MV-4-11 (cell line): ENCODE measurements at places on chromosomes 1 and 21.

DNA sequence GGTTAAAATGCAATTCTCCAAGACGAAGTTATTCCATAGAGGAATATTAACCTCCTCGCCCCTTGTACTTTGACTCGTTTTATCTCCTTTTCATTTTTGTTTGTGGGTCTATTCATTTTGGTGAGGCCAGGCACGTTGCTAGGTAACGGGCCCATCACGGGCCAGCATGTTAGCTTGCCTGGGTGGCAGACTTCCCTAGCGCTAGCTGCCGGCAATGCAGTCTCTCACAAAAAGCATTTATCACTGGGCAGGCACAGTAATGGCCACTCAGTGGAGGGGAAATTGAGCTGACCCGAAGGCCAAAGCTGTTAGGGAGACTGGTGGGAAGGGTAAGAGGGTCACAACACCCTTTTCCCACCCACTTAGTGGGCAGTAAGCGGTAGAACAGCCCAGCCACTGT is 234.4 kb upstream of the FOXD3 start:
- DNase-seq, result no peak

- DNase-seq, result no peak
These were observed 163.6 kb downstream of the PLPP3 start for GRCh38 chr1:56415720-56416119.

GRCh38 chr1:4019147-4019521 is 119.1 kb upstream of the C1orf174 start:
- no peak for DNase-seq

DNA sequence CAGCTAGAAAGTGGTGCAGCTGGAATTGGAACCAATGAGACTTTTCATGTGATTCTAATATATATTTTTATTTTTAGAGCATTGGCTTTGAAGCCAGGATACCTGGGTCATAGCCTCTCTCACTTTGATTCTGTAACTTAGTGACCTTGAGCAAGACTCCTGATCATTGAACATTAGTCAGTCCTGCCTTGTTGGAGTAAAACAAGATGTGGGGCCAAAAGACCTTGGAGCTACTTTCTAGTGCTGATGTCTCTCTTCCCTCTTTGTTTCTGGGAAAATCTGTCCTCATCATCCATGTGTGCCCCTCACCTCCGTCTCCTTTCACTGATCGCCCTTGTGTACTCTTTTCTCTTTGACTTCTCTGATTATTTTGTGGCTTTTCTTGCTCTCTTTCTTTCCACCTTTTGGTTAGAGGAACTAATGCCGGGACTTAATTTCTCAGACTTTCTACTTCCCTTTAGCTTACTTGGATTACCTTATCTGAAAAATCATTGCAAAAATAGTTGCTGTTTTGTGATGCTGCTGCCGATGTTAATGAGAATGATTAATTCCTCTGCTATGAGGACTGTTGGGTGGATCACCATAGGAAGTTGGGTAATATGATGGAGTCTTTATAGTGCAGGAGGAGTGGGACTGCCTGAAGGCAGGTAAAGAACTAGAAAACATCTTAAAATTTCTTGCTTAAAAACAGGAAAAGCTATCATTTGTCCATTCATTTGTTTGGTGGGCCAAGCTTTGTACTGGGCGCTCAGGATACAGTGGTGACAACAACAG is 72.0 kb downstream of the NOS1AP start:
- no peak for DNase-seq

DNA sequence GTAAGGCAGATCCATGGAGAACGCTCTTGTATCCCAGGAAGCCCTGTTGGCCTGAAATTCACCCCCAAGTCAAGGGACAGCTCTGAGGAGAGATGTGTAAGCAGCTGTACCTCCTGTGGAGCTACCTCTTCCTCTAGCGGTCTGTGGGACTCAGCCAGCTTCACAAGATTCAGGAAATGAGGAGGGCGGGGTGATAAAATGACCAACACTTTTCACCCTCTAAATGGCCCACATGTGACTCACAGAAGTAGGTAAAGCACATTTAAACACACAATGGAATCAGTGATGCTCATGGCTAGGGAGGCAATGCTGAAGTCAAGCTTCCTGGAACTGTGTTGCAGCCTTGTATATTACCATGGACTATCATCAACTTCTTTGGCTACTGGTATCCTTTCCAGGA is at the start of gene SH2D1B:
Gene SH2D1B (minus strand): TSS at position 135 of the 400 bp plus-strand sequence. CDS start 120 bp downstream, at position 15.
- no peak for DNase-seq

DNA sequence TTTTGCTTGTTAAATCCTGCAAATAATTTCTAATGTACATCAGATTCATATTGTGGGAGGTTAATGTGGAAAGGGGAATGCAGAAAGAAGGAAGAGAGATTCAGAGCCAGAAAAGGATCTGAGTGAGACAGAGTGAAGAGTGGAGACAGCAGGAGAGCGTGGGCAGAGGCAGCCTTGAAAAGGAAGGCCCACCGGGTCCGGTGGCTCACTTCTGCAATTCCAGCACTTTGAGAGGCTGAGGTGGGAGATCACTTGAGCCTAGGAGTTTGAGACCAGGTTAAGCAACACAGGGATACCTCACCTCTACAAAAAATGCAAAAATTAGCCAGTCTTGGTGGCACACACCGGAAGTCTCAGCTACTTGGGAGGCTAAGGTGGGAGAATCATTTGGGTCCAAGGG is 222.0 kb upstream of the RAB4A start:
- no peak for DNase-seq

DNA sequence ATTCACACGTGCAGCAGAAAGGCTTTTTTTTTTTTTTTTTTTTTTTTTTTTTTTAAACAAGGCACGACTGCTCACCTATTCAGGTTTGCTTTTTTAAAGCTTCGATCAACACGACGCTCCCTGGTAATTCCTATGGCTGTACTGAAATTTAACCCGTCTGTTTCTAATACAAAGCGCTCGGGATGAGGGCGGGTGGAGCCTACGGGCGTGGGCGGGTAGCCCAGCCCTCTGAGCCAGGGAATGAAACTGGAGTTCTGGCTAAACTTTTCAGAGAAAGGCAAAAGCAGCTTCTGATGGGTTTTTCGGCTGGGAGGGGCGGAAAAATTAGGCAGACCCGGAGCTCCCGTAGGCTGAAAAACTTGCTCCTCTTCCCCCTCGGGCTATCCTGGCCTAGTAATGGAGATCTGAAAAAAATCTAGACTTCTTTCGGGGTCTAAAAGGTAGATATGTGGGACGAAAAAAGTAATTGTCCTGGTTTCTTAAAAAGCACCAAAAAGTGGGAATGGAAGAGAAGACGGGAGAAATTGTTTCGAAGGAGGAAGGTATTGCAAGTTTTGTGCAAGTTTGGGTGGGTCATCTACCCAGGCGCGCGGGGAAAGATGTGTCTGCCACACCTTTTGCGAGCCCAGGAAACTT is 7.4 kb downstream of the NR5A2 start:
- DNase-seq, result no peak

DNA sequence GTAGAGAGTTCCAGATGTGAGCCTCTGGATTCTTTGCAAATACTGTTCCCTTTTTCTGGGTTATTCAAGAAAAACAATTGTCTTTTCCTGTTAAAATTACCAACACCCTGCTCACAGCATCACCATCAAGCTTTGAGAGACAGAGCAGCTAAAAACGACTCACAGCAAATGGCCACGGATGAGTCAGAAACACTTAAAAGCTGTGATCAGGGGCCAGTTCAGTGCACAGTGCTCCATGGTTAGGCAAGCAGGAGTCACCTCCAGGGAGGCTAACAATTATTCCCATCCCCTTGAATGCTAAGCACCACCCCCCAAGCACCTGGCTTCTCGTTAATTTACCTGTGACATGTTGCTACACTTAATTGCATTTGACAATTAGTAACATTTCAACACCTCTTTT is 128.4 kb upstream of the CAMK1G start:
- DNase-seq, result no peak

DNA sequence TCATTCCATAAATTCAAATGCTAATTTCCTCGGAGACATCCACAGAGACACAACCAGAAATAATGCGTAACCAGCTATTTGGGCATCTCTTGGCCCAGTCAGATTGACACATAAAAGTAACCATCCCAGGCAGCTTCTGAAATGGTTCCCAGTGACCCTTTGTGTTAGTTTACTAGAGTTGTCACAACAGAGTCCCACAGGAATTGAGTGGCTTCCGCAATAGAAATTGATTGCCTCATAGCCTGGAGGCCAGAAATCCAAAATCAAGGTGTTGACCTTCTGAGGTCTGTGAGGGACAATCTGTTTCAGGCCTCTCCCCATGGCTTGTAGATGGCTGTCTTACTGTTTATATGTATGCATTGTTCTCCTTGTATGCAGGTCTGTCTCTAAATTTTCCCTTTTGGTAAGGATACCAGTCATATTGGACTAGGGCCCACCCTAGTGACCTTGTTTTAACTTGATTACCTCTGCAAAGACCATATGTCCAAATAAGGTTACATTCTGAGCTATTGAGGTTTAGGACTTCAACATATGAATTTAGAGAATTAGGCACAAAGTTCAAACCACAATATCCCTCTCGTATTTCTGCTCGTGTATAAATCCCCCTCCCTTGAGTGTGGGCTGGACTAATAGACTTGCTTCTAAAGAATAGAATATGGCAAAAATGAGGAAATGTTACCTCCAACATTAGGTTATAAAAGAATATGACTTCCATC is 78.2 kb upstream of the FGGY start:
- DNase-seq, result peak; percentile 66

DNA sequence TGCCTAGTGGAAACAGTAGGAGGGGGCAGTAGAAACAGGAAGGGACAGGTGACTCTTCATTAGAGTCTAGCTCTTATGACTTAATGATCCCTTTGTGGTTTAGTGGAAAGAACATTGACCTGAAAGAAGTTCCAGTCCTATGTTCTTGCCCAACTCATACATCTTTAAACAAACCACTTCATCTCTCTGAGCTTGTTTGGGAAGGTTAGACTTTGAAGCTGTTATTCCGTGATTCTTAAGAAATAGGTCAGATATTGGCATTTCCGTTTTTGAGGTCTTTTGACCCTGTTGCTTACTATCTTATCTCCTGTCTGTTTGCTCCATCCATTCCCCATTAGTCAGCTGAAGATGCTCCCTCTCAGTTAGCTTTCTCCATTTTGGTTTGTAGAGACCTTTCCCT is 38.5 kb downstream of the MTR start:
- no peak for DNase-seq

- DNase-seq, result peak; percentile 40
These were observed 55.2 kb downstream of the ATP1B1 start for GRCh38 chr1:169161496-169162194.

- DNase-seq, result no peak
These were observed 39.9 kb upstream of the TADA1 start for GRCh38 chr1:166915941-166916340.

GRCh38 chr1:153728305-153729066 is 636 bp downstream of the INTS3 start:
- DNase-seq, result peak; percentile 26

DNA sequence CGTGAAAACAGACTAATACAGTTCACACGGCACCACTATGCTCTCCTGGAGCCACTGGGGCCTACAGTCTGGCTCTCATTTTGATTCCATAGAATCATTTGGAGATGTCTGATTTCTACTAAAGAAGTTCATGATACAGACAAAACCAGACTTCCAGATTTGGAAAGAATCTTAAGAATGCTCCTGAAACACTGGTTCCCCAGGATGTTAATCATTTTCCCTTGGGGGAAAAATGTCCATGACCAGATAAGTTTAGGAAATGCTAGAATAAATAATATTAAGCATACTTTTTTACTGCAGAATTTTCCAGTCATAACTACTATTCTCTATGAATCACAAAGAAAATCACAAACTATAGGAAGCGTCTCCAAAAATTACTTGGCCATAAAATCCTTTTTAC is 63.0 kb upstream of the RGS7 start:
- DNase-seq, result no peak

DNA sequence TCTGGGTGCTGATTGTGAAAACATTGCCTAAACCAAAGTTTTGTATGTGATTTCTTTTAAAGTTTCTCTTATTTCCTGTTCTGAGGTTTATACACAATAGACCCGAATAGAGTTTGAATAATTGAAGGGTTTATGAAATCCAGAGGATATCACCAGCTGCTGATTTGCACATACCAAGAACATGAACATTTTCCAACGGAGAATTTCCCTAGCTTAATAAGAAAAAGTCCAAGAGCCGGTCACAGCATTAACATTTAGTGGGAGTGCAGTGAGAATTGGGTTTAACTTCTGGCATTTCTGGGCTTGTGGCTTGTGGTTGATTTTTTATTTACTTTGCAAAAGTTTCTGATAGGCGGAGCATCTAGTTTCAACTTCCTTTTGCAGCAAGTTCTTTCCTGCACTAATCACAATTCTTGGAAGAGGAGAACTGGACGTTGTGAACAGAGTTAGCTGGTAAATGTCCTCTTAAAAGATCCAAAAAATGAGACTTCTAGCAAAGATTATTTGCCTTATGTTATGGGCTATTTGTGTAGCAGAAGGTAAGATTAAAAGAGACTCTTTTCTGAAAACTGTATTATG is at the start of gene CFH:
Gene CFH (plus strand): TSS at position 407 of the 579 bp plus-strand sequence. CDS start 75 bp downstream, at position 482.
- DNase-seq, result peak; percentile 83

DNA sequence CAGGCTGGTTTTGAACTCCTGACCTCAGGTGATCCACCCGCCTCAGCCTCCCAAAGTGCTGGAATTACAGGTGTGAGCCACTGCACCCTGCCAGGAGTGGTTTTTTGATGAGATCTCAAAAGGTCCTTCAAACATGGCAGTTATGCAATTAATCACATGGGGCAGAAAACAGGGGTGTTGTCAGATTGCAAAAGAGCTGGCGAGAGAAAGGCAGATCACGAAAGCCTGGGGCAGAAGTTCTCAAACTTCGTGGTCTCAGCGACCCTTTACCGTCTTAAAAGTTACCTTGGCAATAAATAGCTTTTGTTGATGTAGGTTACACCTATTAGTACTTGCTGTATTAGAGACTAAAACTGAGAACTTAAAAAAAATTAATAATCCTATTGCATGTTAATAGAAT is 16.1 kb downstream of the CNR2 start:
- peak; percentile 75 for DNase-seq

GRCh38 chr21:45824546-45825215 is 156.9 kb upstream of the COL6A1 start:
- no peak for DNase-seq

- DNase-seq, result no peak
These were observed 31.0 kb downstream of the FOXD2 start for GRCh38 chr1:47468709-47469389.
